ENCODE measurements at places on chromosomes 2 and 18. TPM values are rescaled to one million over a fixed set of nuclear protein-coding genes. Genes with fewer than 3 reads are reported as not detected.

Gene PPM1G
- total RNA-seq, result 60.7 TPM

Gene SNORC
- 2.7 TPM for total RNA-seq

DNA sequence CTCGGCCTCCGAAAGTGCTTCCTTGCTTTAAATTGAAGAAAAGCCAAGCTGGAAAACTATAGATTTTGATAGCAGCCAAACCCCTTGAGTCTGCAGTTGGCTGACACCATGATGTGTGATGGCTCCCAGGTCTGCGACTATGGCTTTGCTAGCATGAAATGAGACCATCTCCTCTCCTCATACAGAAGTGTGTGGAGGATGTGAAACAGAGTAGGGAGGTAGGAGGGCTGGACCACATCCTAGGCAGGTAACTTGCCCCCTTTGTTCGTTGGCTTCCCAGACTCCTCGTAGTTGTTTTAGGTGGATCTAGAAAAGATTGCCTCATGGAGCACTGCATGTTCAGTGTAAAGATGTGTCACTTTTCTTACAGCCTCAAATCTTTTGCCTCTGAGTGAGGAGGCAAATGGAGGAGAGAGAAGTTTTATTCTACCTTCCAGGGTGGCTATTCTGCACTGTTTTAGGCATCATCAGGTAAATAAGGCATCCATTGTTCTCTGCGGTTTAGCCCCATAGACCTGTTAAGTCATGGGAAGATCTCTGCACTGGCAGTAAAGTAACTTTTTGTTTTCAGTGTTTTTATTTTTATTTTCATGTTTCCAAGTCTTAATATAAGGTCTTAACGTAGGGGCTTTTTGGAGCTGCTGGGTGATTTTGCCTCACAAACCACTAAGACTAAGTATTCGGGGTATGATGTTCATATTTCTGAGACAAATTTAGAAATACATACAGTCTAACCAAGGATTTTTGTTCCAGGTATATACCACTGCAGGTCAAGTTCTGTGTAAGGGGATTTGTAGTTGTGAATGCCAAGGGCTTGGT lies 40.1 kb downstream of the MGAT5 start:
- no peak for DNase-seq

Gene CKAP2L
- 0.88 TPM for total RNA-seq

Gene PRKCE
- 27.3 TPM for total RNA-seq
